Activated naive CD8-positive, alpha-beta T cell treated with anti-CD3 and anti-CD28 coated beads for 36 hours (primary cell): ENCODE measurements at places on chromosomes 1 and 21.
A peak's percentile ranks its signal among the peaks of the same experiment; 100 is the strongest.

- no peak for DNase-seq
Observed at GRCh38 chr1:11813021-11813420, 7.0 kb downstream of the CLCN6 start.

DNA sequence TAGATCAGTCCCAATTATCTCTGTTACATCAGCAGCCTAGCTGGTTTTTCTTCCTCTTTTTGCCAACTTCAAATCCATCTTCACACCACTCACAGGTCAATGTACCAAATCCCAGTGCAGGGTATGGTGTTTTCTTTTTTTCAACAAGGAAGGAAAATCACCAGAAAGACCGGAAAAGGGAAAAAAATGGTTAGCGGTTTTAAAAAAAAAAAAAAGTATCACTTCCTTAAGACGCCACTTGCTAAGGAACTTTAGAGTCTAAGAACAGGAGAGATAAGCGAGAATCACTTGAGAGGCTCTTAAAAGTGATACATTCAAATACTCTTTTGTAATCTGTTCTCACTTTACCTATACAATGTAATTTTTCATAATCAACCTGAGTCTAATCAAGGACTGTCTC, 3.1 kb upstream of the OR10J1 start:
- DNase-seq: no peak

GRCh38 chr1:94535095-94535494, 6.5 kb downstream of the F3 start:
- no peak for DNase-seq

- DNase-seq: no peak
Observed at GRCh38 chr1:236639686-236640085, 35.4 kb upstream of the HEATR1 start.

- peak; percentile 57 for DNase-seq
Observed at GRCh38 chr1:15951341-15952153, 24.4 kb downstream of the ZBTB17 start.

- no peak for DNase-seq
Observed at GRCh38 chr21:45388011-45388521, 16.9 kb upstream of the COL18A1 start.

GRCh38 chr1:36475910-36476604, 6.7 kb downstream of the CSF3R start:
- DNase-seq: no peak

DNA sequence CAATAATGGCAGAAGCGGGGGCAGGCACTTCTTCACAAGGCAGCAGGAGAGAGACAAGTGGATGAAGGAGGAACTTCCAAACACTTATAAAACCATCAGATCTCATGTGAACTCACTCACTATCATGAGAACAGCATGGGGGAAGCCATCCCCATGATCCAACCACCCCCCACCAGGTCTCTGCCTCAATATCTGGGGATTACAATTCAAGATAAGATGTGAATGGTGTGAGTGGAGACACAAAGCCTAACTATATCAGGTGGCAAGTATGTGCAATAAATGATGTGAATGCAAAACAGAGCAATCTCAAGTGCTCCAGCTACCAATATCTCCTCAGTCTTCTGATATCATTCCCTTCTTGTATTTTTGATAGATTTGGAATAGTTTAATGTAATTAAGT, 12.4 kb downstream of the CFHR2 start:
- DNase-seq: no peak

DNA sequence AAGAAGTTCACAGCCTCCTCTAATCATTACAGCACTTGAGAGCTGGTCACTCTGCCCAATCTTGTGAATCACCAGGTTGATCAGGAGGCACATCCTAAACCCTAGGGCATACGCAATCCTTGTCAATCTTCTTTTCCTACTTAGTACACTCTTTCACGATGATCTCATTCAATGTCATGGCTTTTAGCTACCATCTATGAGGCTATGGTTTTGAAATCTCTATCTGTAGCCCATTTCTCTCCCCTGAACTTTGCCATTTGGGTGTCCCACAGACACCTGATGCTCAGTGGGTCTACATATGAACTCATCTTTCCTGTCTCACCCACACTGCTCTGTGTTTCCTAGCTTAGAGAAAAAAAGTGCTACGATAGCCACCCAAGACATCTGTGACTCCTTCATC, 1.9 kb upstream of the MED18 start:
- no peak for DNase-seq

DNA sequence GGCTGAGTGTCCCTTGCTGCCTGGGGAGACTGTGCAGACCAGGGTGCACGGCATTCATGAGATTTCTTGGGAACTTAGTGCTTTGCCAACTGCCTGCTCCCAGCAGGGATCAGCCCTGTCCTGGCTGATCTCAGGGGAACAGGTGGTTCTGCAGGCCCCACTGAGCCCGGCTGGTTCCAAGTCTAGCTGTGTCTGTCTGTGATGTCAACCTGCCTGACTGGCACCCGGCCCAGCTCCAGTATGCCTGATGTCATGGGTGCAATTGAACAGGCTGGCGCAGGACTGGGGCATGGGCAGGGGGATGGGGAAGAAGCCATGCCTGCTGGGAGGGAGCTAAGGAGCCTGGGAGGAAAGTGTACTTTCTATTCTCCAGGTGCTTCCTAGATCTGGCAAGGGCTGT, 227.1 kb downstream of the GRIK3 start:
- DNase-seq: no peak

GRCh38 chr1:212791261-212791675, 309 bp downstream of the NSL1 start:
- DNase-seq: no peak

DNA sequence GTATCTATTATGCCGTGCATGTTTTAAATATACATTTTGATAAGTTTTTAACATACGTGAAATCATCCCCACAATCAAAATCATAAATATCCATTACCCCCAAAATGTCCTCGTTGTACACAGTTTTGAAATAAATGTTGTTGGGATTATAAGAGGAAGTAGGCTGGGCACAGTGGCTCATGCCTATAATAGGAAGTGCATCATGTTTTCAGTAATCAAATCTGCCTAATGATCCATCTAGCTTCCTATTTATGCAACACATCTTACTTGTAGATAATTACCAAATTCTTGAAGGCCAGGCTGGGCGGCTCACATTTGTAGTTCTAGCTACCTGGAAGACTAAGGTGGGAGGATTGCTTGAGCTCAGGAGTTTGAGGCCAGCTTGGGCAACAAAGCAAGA, 15.0 kb upstream of the IFNGR2 start:
- no peak for DNase-seq

DNA sequence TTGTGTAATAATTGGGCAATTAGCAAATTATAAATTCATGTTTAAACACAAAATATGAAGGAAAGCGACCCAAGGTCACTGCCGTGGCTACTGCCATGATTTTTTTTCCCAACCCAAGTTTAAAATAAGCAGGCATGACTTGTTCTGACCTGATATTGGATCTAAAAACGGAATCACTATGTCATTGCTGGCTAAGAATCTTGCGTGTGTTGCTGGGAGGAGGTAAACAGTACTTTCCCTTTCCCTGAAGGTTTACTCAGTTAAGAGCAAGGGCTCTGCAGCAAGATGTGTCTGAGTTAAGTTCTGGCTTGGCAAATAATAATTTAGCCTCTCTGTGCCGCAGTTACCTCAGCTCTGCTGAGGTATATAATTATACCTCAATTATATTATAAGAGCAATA, 125.7 kb upstream of the L1TD1 start:
- no peak for DNase-seq
